ENCODE measurements at places on chromosomes 1 and 21.

GRCh38 chr1:22137004-22137720 lies 5.7 kb downstream of the WNT4 start:
- DNase-seq = no peak

DNA sequence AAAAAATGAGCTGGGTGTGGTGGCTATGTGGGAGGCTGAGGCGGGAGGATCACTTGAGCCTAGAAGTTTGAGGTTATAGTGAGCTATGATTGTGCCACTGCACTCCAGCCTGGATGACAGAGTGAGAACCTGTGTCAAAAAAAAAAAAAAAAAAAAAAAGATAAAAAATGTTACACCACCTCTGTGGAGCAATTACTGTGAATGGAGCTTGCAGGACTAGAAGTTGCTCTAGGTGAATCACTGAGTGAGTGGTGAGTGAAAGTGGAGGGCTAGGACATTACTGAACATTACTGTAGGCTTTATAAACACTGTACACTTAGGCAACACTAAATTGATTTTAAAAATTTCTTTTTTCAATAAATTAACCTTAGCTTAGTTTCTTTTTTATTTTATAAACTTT lies 21.9 kb downstream of the TLCD4 start:
- DNase-seq = no peak

GRCh38 chr1:10682449-10683309 lies 113.8 kb downstream of the CASZ1 start:
- no peak for DNase-seq

GRCh38 chr1:228099331-228099732 lies 3.8 kb downstream of the C1orf35 start:
- no peak for DNase-seq

DNA sequence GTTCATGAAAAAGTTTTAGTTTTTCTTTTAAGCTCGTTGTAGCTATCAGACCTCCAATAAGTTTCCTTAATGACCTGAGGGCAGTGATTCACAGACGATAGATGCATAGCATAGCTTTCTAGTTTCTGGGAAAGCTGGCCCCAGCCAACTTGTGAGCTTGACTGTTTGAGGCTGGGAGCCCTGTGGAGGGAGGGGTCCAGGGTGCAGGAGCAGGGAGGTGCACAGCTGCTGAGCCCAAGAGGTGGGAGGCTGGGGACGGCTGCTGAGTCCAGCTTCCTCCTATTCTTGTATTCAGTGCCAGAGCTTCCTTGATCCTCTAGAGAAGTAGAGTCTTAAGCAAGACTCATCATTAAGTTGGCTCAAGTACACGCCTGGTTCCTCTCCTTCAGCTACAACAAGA lies 11.0 kb upstream of the AVPR1B start:
- DNase-seq = no peak

DNA sequence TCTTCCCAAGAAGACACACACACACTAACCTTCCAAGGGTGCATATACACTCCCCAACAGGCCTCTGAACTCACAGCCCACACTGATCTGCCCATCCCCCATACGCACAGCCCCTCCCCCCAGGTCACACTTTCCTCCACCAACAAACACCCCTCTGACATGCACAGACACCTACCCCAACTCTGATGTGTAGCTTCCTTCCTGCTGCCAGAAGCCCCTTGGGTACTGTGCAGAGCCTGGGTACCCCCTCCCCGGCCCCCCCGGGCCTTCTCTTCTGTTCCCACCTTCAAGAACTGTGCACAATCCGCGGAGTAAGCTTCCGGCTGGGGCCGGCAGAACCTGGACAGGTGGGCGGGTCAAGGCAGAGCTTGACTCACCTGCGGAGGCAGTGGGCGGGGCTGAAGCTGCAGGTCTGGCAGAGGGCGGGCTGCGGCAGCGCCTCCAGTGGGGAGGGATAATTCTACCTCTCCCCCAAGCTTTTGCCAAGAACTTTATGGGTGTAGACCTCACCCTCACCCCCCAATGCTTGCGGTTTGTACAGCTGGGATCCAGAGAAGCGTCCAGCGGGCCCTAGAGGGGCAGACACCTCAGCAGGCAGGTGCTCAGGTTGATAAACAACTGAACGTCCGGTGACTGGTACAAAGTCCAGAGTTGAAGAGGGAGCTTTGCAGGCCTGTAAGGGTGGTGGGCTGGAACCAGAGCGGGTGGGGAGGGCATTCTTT lies at the start of gene C1orf210:
TSS of gene C1orf210 (minus strand) at position 313 of the 722 bp plus-strand sequence. CDS start 2,311 bp downstream, outside the sequence.
- no peak for DNase-seq

GRCh38 chr1:8352471-8352845 lies 34.5 kb downstream of the SLC45A1 start:
- no peak for DNase-seq

GRCh38 chr1:109895720-109896504 lies 14.7 kb upstream of the CSF1 start:
- no peak for DNase-seq

DNA sequence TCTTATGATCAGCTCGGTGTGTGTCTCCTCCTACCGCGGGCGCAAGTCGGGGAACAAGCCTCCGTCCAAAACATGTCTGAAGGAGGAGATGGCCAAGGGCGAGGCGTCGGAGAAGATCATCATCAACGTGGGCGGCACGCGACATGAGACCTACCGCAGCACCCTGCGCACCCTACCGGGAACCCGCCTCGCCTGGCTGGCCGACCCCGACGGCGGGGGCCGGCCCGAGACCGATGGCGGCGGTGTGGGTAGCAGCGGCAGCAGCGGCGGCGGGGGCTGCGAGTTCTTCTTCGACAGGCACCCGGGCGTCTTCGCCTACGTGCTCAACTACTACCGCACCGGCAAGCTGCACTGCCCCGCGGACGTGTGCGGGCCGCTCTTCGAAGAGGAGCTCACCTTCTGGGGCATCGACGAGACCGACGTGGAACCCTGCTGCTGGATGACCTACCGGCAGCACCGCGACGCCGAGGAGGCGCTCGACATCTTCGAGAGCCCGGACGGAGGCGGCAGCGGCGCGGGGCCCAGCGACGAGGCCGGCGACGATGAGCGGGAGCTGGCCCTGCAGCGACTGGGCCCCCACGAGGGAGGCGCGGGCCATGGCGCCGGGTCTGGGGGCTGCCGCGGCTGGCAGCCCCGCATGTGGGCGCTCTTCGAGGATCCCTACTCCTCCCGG lies 1.5 kb downstream of the KCNC4 start:
- no peak for DNase-seq

Data from NAMALWA (cell line).